DMS79 (cell line): ENCODE measurements at places on chromosomes 11 and 22.

DNA sequence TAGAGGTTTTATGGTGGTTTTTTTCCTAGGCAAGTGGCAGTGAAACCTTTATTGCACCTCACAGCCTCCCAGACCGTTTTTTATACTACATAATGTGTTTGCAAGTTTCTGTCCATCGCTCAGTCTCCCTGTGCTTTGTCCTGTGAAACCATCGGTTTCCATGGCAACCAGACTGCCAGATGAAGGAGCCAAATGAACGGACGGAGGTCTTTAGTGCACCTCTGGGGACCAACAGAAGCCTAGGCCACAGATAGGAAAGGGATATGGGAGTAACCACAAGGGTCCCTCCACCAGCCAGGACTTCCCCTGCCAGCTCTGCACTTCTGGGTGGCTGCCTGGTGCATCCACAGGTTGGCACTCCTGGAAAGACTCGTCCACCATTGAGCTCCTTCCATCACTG is 165.0 kb downstream of the CHST1 start:
- DNase-seq: no peak

GRCh38 chr11:83219095-83219494 is 25.6 kb downstream of the ANKRD42 start:
- DNase-seq: no peak

DNA sequence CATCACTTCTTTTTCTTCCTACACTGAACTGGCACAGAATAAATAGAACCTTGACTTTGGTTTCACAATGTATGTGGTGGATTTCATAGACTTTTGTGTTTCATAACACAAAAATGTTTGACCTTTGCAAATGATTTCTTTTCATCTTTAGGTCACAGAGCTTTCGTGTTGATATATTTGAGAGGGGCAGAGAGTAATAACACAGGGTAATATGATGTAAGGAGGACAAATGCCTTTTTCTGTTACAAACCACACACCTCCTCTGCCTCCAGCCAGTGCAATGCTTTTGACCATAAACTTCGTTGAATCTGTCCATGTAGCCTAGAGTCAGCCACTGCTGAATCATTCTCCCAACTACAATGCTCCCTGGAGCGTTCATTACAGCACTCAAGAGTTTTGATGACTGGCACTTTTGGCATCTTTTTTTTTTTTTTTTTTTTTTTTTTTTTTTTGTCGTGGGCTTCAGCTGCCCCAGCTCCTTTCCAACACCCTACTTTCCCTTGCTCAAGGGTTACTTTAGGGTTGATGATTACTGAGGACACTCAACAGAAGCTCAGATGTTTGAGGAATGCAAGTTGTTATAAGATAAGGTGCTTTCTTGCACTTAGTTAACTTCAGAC is 11.4 kb upstream of the CAT start:
- DNase-seq: peak; percentile 41

GRCh38 chr11:128624269-128625175 is 37.2 kb upstream of the ETS1 start:
- DNase-seq: no peak

DNA sequence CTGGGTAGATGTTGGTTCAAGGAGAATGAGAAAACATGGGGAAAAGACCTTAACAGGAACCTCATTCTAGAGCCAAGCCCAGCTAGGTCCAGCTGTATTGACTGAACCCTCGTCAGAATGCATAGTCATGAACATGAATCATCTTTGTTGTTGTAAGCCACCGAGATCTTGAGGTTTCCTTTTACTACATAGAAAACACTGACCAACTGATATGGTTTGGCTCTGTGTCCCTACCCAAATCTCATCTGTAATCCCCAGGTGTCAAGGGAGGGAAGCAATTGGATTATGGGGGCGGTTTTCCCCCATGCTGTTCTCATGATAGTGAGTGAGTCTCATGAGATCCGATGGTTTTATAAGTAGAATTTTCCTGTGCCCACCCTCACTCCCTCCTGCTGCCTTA is 19.4 kb upstream of the PHOX2A start:
- DNase-seq: no peak

GRCh38 chr22:37561212-37562048 is 1.1 kb downstream of the CDC42EP1 start:
- no peak for DNase-seq

- DNase-seq: no peak
Observed at GRCh38 chr11:19407677-19408270, 167.0 kb upstream of the E2F8 start.

GRCh38 chr11:33655842-33656600 is 44.6 kb downstream of the C11orf91 start:
- DNase-seq: no peak

- DNase-seq: no peak
Observed at GRCh38 chr22:26702906-26703830, 45.8 kb downstream of the MIAT start.

DNA sequence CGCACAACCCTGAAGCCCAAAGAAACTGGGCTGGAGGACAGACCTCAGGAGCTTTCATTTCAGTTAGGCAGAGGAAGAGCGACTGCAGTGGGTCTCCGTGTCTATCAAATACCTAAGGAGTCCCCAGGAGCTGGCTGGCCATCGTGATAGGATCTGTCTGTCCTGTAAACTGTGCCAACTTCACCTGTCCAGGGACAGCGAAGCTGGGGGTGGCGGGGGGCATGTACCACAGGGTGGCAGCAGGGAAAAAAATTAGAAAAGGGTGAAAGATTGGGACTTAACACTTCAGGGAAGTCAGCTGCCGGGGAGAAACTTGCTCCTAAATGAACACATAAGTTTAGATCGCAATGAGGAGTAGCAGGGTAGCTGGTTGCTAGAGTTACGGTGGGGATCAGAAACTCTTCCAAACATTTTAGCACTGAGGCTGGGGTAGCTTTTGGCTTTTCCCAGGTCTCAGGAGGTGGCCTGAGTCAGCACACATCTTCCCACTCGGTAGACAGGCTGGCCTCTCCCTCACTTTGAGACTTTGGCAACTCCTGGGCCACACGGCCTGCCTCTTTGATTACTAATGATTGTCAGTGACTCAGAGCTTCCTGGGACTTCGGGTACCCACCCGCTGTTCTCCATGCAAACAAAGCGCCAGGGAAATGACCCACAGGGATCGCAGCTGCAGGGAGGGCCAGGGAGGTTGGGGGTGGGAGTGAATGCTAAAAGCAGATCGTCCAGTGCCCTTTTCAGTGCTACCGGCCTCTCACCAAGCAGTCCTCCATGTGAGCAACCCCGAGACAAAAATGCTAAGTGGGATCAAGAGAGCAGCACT is 2.9 kb upstream of the MTFP1 start:
- DNase-seq: no peak

DNA sequence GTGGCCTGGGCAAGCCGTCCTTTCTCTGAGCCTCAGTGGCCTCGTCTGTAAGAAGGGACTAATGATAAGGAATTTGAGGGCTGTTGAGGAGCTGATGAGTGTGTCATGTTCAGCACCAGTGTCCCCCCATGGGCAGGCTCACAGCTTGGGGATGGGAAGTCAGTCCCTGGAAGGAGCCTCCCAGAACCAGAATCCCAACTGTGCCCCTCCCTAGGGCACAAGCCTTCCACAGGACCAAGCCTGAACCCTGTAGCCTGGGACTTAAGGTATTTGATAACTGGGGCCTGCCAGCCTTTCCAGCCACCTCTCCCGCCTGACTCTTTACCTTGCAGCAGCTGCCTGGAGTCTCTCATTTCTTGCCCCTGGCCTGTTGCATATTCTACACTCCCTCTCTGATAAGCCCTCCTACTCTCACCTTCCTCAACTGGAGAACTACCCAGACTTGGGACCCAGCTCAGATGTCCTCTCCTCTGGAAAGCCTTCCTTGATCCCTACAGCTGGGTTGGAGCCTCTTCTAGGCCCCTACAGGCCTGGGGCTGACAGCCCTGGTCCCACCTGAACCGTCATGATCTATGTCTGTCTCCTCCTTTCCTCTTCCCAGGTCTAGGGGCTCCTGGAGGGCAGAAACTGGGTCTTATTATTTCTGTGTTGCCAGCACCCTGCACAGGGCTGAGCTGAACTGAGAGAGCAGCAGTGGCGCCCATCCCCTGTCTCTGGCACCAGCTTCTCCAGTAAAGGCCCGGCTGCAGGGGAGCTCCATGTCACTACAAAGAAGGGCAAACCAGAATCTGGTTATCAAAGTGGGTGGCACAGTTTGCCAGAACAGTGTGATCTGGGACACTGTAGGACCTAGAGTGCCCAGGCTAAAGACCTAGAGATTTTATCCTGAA is 1.6 kb downstream of the P2RY2 start:
- no peak for DNase-seq

DNA sequence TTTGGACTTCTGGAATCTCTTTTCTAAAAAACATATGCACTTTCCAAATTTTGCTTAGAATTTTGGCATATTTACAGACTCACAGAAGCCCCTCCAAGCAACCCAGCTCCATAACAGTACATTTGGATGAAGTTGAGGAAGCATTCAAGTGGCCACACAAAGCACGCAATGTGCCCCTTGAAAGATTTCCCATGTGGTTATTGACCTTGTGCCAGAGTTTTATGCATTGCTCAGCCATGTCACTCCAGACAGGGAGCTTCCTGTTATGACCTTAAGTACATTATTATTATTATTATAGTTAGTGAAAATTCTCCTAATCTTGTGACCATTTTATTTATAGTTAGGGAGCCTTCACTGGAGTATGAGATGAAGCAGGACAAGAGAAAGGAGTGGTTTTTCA is 35.0 kb upstream of the BDNF start:
- DNase-seq: no peak

- no peak for DNase-seq
Observed at GRCh38 chr22:49176956-49177355, 650.7 kb downstream of the BRD1 start.

DNA sequence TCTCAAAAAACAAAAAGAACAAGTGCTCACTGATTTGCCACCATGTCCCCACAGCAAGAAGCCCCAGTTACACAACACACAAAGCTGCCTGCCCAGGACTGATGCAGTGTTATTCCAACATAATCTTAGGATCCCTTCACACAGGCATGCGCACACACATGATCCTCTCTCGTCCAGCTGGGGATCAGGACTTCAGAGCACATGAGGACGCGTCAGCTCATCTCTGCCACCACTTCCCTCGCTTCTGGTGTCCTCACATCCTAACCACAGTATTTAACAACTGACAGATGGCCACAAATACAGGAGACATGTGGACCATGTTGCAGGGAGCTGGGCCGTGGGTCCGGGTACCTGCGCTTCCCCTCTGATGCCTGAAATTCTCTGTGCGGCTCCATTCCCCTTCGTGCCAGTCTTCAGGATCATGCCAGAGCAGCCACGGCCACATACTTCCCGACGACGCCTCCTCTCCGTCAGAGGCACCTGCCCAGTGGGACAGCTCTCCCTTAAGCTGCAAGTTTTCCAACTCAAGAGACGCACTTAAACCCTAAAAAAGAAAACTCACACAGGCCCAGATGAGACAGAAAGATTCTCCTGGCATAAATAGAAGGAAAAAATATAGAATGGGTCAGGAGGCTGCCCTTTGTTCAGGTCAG is 68.3 kb downstream of the PACSIN2 start:
- no peak for DNase-seq

DNA sequence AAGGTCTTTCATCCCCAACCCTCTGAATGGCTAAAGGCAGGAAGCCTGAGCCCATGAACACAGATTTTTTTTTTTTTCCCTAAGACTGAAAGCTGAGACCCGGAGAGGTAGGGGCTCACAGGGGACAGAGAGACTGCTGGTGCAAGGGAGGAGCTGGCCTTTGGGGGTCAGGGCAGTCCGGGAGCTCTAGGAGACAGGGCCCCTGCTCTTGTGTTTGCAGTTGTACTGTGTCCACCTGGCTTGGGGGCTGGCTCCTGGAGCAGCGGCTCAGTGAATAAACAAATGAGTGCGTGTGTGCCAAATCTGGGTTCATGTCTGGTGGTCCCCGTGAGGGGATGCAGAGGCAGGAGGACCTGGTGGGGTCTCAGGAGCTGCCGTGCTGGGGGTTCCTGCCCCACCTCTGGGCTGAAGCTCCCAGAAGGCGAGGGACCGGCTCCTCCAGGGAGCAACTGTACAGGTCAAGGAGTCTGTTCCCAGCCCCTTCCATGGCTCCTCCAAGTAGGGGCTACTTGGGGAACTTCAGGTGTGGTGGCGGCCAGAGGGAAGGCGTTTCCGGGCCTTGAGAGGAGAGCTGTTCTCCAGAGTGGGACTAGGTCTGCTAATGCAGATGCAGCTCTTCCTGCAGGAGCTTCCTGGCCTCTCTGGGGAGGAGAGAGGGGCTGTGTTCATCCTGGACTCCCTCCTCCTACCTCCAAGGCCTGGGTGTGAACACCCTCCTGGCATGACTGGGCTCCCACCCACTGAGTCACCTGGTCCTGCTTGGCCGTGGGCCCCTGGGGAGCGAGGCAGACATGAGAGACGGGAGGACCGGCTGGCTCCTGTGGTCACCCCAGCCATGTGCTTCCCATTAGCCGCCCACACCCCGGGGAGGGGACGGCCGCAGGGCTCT is 57.6 kb downstream of the FBXO7 start:
- no peak for DNase-seq
